Mesothelial cell of epicardium (in vitro differentiated cells): ENCODE measurements at places on chromosomes 12 and 14. TPM values are rescaled to one million over a fixed set of nuclear protein-coding genes. Genes with fewer than 3 reads are reported as not detected.

The PLEKHD1 gene
- total RNA-seq = 0.20 to 0.24 TPM (median 0.20 TPM) in 3 replicates

The GYS2 gene
- not detected in 3 replicates for total RNA-seq

DNA sequence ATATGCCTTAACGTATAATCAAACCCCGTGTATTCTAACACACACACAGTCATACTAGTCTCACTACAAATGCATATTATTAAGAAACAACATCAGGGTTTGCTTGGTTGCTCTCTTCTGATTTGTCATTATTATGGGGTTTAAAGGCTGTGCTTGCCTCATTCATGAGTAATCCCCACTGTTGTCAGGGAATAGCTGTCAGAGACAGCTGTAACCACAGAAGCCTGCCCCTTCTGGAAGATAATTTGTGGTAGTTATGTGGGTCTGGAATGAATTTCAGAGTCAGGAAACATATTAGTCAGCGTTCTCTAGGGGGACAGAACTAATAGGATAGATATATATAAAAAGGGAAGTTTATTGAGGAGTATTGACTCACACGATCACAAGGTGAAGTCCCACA, 456.9 kb upstream of the TMEM132C start:
- H3K27me3 ChIP-seq = peaks cover 27% of the 10 kb centered on the region
- DNase-seq = no peak
- no peak overlapping the region for H3K27ac ChIP-seq
- H3K4me3 ChIP-seq = no peak overlapping the region
- H3K36me3 ChIP-seq = no peaks in the 10 kb centered on the region

DNA sequence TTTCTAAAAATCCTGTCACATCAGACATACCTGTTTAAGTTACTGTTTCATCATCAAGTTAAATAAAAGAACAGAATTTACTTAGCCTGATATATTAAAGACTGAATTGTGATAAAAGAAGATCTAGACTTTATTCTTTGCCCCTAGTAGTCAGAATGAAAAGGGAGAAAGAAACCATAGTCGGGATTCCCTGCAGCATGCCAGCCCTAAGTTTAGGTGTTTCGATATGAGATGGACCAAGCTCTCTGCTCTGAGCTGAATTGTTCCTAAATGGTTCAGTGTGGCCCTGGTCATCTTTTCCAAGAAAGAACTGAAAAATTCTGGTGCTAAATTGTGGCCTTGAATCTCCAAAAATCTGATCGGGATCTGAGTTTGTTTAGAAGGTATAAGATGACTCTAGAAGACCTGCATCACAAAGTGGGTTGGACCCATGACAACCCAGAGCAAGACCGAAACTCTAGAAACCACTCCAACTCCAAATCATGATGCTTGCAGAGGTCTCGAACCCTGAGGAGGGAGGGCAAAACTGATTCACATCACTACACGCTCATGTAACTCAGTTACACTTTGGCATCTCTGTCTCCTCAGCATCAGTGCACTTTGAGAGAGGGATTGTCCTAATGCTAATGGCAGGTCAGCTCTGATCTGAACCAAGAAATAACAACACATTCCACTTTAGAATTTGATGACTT, 15.7 kb downstream of the PTGER2 start:
- H3K27me3 ChIP-seq = no peaks in the 10 kb centered on the region
- no peak for DNase-seq
- peaks cover 36% of the 10 kb centered on the region for H3K4me1 ChIP-seq
- no peak overlapping the region for H3K4me3 ChIP-seq

DNA sequence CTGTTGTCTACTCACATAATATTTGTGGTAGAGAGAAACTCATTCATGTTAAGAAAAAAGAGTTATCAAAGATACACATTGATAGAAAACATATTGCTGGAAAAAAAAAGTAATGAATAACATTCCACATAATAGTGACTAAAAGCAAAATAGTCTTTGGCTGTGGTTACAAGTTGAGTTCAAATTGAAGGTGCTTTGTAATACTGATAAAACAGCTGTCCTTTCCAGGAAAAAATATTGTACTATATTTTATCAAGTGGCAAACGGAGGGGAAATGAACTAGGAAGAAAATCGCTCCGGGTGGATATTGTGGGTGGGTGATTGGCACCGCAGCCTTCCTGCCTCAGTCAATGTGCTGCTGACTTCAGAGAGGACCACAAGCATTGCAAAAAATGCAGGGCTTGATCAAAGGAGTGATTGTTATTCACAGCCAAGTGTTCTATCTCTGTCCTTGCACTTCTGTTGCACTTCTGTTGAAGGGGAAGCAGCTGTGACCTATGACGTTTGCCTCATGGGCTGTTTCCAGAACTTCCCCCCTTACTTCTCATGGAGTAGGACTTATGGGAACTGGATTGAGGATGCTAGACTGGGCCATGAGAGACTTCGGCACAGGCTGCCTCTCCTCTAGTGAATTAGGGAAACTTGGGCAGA, 114.4 kb downstream of the VRK1 start:
- H3K4me3 ChIP-seq = no peak overlapping the region
- no peaks in the 10 kb centered on the region for H3K4me1 ChIP-seq
- H3K36me3 ChIP-seq = peaks cover 12% of the 10 kb centered on the region
- H3K27ac ChIP-seq = no peak overlapping the region
- no peaks in the 10 kb centered on the region for H3K27me3 ChIP-seq
- DNase-seq = no peak

- H3K4me3 ChIP-seq = no peak overlapping the region
- H3K4me1 ChIP-seq = peaks cover 18% of the 10 kb centered on the region
- H3K36me3 ChIP-seq = no peaks in the 10 kb centered on the region
- peaks cover 9% of the 10 kb centered on the region for H3K27me3 ChIP-seq
These were observed 12.3 kb upstream of the DLK1 start for GRCh38 chr14:100714258-100714892.

DNA sequence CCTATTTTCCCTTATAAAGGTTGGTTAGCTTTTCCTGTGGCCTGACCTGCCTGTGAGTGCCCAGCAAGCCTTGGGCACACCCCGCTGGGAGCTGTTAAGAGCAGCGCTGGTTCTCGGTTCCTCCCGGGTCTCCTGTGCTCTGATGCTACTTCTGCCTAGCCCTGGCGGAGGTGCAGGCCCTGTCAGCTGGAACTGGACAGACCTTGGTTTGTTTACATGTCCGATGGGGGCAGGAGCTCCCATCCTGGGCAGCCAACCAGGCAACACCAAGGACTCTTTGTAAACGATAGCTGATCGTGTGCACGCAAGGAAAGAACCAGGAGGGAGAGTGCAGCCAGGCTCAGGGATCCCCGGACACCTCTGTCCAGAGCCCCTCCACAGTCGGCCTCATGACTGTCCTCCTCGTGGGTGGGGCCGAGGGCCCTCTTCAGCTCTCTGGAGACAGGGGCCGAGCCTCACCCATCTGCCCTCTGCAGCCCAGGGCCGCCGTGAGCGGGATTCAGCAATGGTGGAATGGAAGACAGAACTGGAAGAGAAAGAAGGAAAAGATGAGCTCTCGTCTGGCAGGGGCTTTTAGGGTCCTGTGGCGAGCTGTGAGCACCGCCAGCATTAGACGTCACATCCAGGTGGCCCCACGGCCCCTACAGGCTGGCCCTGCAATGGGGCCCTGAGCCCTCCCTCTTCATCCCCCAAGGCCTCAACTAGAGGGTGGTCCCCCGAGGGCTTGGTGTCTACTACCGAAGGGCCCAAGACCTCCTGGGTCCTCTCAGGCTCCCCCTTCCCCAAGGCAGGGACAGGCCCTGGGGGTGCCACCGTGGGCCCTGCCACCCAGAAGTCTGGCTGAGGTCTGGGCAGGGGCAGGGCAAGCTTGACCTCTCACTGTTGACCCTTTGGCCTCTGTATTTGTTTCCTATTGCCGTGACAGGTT, 12.3 kb downstream of the TNFAIP2 start:
- peaks cover 48% of the 10 kb centered on the region for H3K4me1 ChIP-seq
- H3K27me3 ChIP-seq = no peaks in the 10 kb centered on the region
- H3K4me3 ChIP-seq = no peak overlapping the region
- no peak for DNase-seq
- peaks cover 26% of the 10 kb centered on the region for H3K36me3 ChIP-seq

DNA sequence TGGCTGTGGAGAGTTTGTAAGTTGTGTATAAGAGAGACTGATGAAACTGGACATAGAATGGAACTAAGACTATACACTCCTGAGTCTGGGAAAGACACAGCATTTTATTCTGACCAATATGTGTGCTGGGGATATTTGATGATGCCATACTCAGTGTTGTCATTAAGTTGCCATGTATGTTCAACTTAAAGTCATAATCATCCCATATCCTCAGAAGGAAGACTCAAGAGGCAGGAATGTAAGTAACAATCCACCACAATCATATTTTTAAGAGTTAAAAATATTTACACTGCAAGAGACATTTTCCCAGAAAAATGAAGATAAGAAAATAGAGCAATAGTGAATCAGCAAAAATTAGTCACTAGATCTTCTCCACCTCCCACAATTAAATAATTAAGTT, 120.1 kb downstream of the MDGA2 start:
- no peak overlapping the region for H3K27ac ChIP-seq
- H3K4me1 ChIP-seq = no peaks in the 10 kb centered on the region
- H3K36me3 ChIP-seq = no peaks in the 10 kb centered on the region
- no peaks in the 10 kb centered on the region for H3K27me3 ChIP-seq
- DNase-seq = no peak
